ENCODE measurements at places on chromosomes 3 and 15.

DNA sequence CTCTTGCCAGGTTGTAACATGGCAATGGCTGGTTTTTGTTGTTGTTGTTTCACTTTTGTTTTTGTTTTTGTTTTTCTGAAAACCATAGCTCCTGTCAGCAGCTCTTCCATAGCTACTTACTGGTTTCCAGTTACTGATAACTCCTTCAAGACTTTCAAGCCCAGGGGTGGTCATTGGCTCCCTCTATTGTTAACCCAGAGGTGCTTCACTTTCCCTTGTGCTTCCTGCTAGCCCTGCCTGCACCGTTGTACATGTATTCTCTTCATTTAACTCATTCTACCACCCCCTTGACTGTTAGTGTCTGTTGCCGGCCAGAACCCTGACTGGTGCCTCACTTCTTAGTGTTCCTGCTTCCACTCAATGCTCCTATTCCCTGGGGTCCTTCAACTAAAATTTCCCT is 4.2 kb upstream of the TRAT1 start:
- DNase-seq = peak; percentile 42

GRCh38 chr3:189941125-189941524 is 179.6 kb downstream of the P3H2 start:
- no peak for DNase-seq

- no peak for DNase-seq
Observed at GRCh38 chr15:64693134-64693533, 82.3 kb downstream of the RBPMS2 start.

DNA sequence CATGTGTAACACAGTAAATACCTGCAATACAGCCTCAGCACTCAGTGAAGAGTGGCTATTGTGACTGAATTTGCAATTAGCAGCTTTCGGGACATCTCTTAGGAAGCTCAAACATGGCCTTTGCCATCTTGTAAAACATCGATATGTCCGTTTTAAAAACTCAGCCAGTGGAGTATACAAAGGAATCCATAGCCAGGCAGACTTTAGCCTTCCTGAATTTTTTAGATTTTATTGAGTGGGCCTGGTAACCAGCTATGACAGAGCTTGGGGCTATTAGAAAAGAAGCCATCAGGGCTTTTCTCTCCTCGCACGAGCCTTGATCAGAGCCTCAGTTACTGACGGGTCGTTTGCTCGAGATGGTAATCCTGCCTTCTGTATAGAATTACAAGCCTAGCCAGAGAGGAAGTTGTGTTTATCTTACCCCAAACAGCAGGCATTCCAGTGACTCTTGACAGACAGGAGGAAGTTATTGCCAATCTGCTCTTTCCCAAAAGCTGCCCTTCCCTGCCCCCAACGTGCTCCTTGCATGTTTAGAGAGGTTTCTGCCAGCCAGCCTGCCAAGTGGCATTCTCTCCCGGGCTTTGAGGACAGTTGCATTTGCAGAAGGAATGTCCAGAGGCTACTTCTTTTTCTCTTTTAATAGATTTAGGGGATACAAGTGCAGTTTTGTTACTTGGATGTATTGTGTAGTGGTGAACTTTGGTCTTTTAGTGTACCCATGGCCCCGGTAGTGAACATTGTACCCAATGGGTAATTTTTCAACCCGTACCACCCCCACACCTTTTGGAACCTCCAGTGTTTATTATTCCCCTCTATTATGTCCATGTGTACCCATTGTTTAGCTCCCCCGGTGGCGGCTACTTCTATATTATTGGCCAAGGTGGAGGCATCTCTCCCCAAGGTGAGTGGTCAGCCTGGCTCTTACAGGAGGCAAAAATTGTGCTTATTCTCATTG is 40.6 kb downstream of the ITPR1 start:
- DNase-seq = peak; percentile 22

- no peak for DNase-seq
Observed at GRCh38 chr3:25259871-25260270, 168.2 kb upstream of the RARB start.

DNA sequence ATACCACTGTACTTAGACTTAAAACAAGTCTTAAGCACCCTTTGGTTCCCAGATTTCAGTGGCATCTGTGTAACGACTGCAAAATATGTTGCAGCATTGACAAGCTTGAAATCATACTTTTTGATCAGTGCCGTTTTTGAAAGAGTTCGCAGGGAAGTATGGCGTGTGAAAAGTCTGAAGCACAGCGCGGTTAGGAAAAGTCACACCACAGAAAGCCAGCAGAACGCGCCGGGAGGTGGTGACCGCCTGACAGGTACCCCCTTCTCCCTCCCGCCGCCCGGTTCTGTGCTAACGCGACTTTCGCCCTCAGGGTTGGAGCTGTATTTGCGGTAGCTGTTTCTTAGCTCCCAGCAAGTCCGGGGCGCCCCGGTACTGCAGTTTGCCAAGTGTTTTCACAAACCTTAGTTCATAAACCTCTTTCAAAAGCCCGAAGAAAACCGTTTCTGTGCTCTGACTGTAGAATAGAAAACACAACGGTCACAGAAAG is 481 bp upstream of the CRYBG3 start:
- DNase-seq = peak; percentile 39

DNA sequence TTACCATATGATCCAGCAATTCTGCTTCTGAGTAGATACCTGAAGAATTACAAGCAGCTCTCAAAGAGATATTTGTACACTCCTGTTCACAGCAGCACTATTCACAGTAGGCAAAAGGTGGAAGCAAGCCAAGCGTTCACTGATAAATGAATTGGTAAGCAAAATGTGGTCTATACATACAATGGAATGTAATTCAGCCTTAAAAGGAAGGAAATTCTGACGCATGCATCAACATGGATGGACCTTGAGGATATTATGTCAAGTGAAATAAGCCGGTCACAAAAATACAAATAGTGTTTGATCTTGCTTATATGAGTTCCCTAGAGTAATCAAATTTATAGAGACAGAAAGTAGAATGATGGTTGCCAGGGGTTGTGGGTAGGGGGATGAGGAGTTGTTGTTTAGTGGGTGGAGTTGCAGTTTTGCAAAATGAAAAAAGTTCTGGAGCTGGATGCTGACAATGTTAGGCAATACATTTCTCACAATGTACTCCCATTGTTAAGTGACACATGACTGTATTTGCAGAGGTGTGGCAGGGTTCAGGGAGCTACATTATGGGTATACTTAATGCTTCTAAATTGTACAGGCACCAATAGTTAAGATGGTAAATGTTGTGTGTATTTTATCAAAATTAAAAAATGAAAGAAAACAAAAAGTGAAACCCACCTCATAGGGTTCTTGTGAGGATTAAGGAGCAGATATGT is 26.7 kb downstream of the SLC6A1 start:
- no peak for DNase-seq

GRCh38 chr15:75167588-75168350 is 33.9 kb upstream of the C15orf39 start:
- no peak for DNase-seq

DNA sequence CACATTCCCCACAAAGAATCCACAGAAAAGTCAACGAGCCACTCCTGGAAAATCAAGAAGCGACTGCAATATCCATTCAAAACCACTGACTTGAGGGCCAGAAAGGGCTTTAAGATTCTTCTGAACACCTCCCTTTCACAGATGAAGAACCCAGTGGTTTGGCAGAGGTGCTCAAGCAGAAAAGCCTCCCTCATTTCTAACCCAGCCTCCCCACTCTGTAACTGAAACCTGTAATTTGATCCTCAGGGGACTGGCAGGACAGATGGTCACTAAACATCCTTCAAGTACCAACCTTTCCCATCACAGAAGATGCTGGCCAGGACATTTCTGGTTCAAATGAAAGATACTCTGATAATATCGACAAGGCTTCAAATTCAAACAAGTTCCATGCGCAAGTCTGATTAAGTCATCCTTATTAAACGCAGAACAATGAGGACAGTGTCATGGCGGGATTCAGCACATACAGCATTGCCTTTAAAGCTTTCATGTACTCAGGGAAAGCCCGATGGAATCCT is 5.5 kb downstream of the SEMA5B start:
- DNase-seq = no peak

DNA sequence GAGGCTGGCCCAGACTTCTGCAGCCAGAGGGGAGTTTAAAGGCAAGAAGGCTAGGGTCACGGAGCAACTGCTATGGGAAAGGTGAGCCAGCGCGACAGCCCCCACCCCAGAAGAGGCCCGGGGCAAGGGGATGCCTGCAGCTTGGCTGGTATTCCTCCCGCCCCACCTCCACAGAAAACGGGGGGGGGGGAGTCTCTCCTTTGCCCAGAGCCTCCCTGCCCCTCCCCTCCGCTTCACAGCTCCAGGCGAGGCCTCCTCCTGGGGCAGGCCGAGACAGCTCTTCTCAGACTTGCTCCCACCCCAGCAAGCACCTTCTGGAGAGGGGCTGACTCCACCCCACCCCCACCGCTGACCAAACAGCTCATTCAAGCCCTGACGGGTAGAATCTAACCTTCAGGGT is 13.4 kb downstream of the ANP32A start:
- DNase-seq = no peak

DNA sequence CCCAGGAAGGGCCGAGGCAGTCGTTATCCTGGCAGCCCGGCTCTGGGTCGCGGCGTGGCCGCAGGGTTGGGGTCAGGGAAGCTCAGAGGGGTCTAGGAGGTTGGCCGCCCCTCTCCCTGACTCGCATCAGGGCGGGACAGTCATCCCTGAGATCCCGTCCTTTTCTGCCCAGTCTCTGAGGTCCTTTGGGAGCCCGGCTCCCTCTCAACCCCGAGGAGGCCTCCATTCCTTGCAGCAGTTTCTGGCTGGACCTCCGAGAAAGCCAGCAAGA is 495 bp downstream of the HYAL2 start:
- DNase-seq = no peak

GRCh38 chr3:185042312-185043050 is 110.4 kb downstream of the C3orf70 start:
- DNase-seq = no peak

GRCh38 chr15:84684092-84684491 is 26.1 kb upstream of the NMB start:
- no peak for DNase-seq

DNA sequence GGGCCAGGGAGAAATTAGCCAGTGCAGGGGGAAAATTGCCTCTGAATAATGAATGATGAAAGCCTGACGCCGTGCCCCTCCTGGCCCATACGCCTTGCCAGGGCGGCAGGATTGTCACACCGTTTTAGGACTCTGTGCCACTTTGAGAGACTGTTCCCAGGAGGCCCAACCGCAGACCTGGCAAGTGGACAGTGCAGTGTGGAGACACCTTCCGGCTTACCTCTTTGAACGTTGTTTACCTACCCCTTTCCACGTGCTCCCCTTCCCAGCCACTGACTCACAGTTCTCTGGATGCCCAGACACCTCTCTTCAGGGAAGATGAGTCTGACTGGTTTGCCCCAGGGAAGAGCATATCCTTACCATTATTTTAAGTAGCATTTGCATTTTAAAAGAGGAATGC is 84.0 kb upstream of the PXYLP1 start:
- DNase-seq = no peak

DNA sequence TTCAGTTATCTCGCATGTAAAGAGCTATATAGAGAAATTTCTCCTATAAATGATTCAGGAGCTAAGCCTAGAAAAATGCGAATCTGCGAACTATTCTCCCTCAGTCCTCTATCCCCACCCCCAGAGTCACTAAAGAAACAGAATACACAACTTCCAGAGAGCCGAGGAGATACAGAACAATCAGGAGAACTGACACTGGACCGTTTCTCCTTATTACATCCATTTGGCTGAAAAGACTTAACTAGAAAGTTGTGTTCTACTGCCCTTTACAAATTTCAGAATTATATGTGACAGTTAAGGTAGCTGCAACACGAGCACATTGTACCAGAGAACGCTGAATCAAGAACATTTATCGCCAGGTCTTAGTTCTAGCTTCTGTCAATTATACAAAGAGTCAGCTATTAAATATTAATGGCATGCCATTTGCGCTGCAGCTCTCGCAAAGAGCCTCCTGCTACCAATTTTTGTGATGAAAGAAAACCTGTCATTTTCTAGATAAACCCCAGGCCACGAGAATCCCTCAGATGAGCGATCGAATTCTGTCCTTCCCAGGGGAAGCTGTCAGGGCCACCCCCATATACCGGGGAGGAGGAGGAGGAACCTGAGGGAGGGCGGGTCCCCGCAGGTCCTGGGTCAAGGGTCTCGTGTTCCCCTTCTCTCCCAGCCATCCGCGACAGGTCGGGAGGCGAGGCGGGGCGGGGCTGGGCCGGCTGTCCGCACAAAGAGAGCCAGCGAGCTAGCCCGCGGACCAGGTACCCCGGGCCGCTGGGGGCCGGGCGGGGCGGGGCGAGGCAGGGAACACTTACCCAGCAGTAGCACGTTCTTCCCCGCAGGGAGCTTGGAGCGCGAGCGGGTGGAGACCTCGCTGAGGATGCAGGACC is 878 bp downstream of the DYNC1LI1 start:
- DNase-seq = peak; percentile 79

DNA sequence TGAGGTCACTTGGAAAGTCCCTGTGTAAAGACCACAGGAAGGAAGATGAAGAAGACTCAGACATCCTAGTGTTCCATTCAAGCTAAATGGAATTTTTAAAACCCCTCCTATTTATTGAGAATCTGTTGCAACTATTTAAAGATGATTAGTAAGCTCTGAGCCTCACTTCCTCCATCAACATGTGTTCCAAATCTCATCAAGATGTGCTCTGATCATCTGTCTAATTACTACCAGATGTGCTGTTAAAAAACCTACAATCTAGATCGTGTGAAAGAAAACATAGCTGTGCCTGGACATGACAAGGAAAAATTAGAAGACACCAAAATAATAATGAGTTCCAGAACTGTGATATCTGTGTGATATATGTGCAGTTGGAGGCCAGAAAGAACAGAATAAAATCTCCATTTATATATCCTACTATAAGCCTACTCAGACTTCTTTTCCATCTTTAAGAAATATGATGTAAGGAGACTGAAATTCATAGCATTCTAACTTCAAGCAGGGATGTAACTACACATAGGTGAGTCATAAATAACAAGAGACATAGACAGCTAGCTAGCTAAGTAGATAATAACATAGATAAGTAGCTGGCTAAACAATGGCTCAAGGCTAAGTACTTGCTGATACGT is 7.8 kb downstream of the XPC start:
- no peak for DNase-seq

- DNase-seq = peak; percentile 47
Observed at GRCh38 chr3:15899388-15899787, 101.6 kb upstream of the ANKRD28 start.

- no peak for DNase-seq
Observed at GRCh38 chr15:29826908-29827820, 4.9 kb upstream of the TJP1 start.

DNA sequence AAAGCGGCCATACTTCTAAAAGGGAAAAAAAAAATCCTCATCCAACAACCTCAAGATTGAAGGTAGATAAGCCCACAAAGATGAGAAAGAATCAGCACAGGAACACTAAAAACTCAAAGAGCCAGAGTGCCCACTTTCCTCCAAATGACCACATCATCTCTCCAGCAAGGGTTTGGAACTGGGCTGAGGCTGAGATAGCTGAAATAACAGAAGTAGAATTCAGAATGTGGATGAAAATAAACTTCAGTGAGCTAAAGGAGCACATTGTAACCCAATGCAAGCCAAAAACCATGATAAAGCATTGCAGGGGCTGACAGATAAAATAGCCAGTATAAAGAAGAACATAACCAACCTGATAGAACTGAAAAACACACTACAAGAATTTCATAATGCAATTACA is 158.7 kb upstream of the UBE2E2 start:
- DNase-seq = no peak

Data from iPS-NIHi11 (cell line).